Activated T-helper 1 cell treated with anti-CD3 and anti-CD28 coated beads, Interleukin-12 subunit alpha, Interleukin-12 subunit beta, Interleukin-2, Interleukin-4 antibody, amounts not matched to agents 30 ng/mL and 10 ng/mL and 1 ng/mL, durations not matched to agents 14 hours and 24 hours and 36 hours (primary cell): ENCODE measurements at places on chromosomes 2 and 18.

DNA sequence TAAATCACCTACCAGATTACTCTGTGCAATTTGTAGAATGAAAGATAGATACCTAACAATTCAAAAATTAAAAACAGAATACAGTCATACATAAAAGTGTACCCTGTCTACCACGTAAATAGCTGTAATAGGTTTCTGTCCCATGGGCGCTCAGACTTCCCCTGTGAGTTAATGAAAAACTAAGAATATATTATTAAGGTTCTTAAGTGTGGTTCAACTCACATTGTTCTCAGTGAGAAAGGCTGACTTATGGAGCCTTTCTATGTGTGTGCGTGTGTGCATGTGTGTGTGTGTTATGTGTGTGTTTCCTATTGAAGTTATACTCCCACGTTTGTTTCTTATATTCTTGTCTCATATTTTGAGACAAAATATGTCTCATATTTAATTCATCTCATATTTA, 114.6 kb upstream of the CD302 start:
- DNase-seq, result no peak

- DNase-seq, result peak; percentile 54
Observed at GRCh38 chr2:33620-34019, 12.7 kb downstream of the FAM110C start.

GRCh38 chr2:140814141-140814540, 1316.7 kb downstream of the LRP1B start:
- no peak for DNase-seq

GRCh38 chr18:37450434-37451132, 115.0 kb downstream of the CELF4 start:
- DNase-seq, result no peak

DNA sequence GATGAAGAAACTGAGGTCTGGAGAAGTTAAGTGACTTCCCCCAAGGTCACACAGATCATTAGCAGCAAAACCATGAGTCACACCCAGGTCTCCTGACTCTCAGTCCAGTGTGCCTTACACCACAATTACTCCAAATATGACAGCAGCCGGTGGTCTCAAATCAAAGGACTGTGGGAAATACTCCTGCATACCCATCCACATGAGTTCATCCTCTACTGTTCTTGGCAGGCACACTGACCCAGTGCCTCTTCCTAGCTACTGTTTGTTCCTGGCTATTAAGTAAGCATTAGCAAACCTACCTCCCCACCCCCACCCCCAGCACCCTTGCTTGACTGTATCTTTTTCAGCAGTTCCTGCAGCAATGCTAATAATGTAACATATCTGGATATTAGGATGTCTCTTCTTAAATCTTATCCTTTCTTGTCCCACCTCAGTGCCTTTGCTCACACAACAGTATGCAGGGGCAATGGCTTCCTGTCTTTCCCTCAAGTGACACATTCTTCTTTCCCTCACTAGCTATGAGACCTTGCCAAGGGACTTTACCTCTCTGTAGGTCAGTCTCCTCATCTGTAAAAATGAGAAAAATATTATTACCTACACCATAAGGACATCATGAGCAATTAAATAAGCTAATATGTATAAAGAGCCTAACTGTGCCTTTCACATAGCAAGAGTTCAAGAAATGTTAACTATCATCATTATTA, 46.2 kb downstream of the FAM98A start:
- DNase-seq, result no peak

- no peak for DNase-seq
Observed at GRCh38 chr18:44541159-44541558, 139.5 kb upstream of the SETBP1 start.

DNA sequence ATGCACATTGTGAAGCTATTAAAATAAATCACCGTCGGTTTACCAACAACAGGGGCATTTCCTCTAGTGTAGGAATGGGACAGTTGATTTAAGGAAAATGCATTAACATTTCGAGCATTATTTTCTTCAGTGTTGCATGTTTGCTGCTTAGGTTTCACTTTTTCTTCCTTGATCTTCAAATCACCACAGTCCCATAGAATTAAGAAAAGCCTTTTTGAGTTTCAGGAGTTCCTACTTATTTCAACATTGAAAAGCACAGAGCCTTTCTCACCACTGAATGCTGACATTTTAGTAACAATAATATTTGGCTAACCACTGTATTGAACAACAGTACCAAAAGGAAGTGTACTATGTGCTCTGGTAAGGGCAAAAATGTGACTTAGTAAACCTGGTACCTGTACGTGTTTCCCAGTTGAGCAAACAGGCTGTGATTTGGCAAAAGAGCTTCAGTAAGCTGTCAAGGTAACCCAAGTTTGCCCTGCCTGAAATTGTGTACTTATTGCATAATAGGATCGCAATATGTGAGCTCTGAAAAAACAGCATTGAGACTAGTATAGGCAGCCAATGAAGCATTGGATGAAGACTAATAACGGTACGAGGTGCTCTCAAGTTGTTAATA, 2.2 kb downstream of the LRRTM4 start:
- no peak for DNase-seq
